RKO (cell line): ENCODE measurements at places on chromosomes 12 and 14.

- no peak for DNase-seq
These were observed 158.3 kb upstream of the PRKD1 start for GRCh38 chr14:30085943-30086342.

DNA sequence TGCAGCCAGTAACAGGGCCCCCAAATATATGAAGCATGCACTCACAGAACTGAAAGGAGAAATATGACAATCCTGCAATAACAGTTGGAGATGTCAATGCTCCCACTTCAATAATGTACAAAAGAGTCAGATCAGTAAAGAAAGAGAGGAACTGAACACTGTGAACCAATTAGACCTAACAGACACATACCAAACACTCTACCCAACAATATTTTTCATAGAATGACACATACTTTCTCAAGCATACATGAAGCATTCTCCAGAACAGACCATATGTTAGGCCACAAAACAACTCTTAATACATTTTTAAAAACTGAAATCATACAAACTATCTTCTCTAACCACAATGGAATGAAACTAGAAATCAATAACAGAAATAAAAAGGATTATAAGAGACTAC lies 80.2 kb downstream of the ELK3 start:
- no peak for DNase-seq

- DNase-seq: no peak
These were observed 3.6 kb downstream of the TNS2 start for GRCh38 chr12:53053218-53054111.

DNA sequence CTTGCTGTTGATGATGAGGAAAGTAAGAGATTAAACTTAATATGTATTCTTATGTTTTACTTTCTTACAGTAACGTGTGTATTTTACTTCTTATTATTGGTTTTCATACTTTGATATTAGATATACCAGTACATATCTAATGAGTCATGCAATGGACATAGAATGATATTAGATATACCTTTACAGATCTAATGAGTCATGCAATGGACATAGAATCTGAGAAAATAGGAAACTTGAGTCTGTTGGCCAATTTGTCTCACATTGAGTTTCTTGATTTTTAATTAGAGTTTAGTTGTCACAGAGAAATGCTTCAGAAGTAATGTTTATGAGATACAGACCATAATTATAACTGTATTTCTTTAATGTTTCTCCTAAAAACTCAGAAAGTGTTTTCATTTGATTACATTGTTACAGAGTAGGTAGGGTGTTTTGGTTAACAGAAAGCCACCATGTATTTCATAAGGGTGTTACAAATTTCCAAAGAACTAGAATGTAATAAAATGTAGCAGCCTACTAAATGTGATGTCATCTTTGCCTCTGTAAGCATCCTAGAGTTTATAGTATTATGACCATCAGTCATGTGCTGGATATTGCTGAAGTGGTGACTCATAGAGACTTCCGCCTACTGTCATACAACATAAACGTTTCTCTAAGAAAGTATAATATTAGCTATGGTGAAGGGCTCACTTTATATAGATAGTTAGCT lies 3.0 kb downstream of the GAS2L3 start:
- peak; percentile 98 for DNase-seq

DNA sequence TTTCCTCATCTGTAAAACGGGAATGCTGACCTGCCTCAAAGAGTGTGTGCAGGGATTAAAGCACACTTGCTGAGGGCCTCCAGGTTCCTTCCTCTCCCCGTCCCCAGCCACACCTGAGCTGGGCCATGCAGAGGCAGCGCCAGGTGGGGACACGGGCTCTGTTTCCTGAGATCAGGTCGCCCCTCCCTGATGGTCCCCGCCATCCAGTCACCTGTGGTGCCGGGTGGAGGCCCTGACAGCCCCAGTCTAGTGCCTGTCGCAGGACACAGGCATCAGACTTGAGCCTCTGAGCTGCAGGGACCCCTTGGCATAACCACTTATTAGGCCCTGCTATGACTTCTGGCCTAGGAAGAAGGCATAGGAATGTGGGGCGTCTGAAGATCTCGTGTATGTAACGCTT lies 12.5 kb downstream of the CHGA start:
- no peak for DNase-seq

- no peak for DNase-seq
These were observed 127.1 kb upstream of the CNTN1 start for GRCh38 chr12:40565029-40565633.

DNA sequence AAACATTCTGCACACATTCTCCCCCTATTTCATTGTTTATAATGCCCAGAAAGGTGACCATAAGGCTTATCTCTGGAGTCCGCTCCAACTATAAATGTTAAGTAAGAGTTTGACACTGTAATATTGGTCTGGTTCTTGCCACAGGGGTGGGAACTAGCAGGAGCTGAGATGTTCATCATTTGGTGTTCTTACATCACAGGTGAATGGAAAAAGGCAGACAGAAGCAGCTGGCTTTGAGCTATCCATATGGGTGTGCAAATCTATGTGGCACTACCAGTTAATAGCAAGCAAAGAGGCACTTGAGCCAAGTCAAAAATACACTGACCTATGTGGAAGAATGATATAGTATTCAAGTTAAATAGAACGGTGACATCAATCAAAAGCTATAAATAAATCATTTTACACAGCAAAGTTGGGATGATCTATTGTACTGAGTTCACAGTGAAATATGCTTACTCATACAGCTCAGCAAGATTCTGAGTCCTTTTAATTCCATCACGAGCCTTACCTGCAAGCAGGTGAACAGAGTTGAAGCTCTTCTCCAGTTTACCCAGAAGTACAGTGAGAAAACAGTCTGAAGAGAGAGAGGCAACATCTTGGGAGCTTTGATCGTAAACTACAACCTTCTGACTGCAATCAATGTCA lies 43.2 kb downstream of the DUSP16 start:
- DNase-seq: no peak

DNA sequence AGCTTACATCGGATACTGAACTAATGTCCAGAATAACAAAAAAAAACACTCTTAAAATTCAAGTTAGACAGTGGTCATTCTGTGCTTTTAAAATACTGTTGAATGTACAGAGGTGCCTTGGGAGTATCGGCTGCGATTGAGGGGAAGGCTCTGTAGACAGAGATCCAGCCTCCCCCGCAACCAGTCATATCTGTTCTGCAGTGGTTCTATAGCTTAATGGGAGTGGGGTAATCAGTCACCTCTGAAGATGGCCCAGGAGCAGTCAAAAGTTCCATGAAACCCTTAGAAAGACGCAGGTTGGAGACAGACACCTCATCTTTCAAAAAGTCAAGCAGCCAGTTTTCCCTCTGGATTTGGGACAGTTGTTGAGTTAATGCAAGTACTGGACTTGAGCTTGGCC lies 1486.6 kb upstream of the TMEM132C start:
- DNase-seq: no peak

DNA sequence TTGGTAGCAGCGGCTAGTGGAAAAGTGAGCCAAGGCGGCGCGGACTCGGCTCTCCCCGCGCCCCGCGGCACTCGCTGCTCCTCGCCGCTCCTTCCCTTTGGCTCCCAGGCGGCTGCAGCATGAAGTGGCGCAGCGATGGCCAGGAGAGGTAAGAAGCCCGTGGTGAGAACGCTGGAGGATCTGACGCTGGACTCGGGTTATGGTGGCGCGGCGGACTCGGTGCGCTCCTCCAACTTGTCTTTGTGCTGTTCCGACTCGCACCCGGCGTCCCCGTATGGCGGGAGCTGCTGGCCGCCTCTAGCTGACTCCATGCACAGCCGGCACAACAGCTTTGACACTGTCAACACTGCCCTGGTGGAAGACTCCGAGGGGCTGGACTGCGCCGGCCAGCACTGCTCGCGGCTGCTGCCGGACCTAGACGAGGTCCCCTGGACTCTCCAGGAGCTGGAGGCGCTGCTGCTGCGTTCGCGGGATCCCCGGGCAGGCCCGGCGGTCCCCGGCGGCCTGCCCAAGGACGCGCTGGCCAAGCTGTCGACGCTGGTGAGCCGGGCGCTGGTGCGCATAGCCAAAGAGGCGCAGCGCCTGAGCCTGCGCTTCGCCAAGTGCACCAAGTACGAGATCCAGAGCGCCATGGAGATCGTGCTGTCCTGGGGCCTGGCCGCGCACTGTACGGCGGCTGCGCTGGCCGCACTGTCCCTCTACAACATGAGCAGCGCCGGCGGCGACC lies 225.6 kb upstream of the CRY1 start:
- DNase-seq: peak; percentile 65
